Fibroblast of skin of left biceps (primary cell): ENCODE measurements at places on chromosomes 5 and 9.

GRCh38 chr9:131669269-131670157, 70.4 kb downstream of the RAPGEF1 start:
- no peak for DNase-seq

GRCh38 chr5:6791031-6791430, 77.8 kb downstream of the TENT4A start:
- no peak for DNase-seq

- no peak for DNase-seq
Observed at GRCh38 chr9:130034570-130034969, 8.4 kb downstream of the FNBP1 start.

DNA sequence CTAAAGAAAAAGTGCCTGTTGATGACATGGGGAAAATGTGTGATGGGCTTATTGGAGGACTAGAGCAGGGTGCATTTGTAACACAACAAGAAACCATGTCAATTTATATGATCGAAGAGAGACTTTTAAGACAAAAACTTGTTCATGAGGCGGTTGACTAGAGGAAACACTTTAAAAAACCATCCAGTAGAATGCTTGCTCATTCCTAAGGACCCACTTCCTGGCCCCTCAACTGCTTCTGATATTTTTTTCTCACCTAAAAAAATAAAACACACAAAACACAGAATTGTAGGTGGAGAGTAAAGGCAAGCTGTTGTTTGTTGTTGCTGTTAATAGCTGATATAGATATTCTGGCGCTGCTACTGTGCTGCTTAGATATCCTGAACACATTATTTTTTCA, 50.6 kb downstream of the SPIN1 start:
- DNase-seq = no peak

DNA sequence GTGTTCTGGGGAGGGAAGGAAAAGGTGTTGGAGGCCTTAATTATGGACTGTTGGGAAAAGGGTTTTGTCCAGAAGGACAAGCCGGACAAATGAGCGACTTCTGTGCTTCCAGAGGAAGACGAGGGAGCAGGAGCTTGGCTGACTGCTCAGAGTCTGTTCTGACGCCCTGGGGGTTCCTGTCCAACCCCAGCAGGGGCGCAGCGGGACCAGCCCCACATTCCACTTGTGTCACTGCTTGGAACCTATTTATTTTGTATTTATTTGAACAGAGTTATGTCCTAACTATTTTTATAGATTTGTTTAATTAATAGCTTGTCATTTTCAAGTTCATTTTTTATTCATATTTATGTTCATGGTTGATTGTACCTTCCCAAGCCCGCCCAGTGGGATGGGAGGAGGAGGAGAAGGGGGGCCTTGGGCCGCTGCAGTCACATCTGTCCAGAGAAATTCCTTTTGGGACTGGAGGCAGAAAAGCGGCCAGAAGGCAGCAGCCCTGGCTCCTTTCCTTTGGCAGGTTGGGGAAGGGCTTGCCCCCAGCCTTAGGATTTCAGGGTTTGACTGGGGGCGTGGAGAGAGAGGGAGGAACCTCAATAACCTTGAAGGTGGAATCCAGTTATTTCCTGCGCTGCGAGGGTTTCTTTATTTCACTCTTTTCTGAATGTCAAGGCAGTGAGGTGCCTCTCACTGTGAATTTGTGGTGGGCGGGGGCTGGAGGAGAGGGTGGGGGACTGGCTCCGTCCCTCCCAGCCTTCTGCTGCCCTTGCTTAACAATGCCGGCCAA, 19.1 kb downstream of the PTGES2 start:
- DNase-seq = no peak

GRCh38 chr5:149325166-149325735, 20.0 kb upstream of the GRPEL2 start:
- DNase-seq = no peak

DNA sequence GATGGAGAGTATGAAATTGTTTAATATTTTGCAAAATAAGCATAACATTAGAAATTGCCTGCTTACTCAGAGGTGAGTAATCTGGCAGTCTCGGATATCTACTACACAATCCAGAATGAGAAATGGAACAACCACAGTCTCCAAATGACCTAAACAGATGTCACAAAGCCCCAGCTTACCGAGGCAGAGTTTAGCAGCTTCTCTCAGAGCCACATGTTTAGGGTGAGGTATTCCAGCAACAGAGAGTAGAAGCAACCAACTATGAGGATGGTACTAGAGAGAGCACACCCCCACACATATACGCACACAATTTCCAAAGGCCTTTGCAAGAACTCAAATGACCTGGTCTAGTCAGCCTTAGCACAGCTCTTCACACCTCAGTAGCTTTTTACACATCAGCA, 122.7 kb upstream of the LPAR1 start:
- DNase-seq = peak; percentile 46

DNA sequence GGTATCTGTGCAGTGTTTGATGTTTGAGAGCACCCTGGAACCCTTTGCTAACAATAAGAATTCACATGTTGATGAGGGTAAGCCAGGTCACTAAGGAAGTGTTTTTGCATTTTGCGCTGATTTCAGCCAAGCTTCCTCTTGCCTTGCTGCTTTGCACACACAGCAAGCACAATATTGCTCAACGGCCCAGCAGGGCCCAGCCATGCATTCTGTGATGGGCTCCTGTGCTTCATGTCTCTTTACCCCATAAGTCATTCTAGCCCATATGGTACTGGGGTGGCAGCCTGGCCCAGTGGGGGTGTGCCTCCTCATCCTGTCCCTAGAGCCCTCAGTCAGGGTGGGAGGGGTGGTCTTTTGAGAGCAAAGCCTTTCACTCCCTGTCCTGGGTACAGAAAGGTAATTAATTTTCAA, 481.3 kb downstream of the GADD45G start:
- DNase-seq = no peak

- DNase-seq = peak; percentile 25
Observed at GRCh38 chr5:60339691-60340201, 360.2 kb downstream of the DEPDC1B start.

DNA sequence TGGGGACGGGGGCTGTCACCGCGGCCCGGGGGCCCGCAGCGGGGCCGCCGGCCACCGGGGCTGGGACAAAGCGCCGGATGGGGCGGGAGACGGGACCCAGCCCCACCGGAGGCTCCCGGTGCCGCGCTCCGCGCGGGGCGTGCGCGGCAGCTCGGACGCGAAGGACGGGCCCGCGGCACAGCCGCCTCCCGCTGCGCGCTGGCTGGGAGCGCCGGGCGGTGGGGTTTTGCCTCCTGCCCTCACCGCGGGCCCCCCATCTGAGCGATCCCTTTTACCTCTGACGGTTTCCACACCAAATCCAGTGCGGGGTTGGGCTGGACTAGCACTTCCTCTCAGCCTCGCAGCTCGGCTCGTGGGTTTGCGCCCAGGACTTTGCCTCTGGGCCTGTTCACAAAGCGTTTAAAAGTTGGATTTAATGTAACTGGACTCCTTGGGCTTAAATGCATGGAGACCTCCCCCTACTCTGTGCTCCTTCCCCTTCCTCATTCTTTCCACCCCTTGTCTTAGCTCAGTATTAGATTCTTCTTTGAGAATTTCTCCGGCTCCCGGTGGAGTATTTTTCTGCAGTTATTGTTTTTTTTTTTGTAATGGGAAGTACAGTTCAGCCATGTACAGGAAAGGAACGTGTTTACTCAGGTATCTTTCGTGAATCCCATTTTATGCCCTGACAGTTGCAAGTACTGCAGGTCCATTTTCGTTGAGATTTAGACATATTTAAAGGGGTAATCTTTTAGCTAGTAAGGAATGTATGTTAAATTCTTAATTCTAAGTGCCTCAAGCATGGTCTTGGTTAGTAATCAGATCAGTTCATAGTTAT, 691 bp downstream of the FCHO2 start:
- peak; percentile 29 for DNase-seq

DNA sequence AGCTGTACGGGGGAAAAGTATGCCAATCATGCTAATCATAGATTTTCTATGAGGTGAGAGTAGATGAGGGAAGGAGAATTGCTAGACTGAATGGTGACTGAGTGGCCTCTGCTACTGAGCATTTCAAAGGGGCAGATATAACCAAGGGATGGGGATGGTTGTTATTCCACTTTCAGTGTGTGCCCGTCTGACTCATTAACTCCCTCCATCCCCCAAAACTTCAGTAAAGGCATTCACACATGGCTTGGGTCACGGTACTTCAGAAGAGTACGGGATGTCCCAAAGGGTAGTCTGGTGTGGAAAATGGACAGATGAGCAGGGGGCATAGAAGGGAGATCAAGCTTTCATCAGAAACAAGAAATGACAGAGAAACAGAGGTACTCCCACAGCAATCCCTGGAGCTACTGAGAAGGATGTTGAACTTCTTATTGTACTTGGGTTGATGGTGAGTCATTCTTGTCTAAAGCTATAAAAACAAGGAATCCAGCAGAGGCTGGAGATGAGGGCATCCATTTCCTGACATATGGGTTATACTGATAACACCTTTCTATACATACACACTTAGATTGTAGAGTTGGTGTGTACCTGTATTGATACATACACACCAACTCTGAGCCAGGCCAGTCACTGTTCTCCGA, 8.9 kb upstream of the TLE4 start:
- DNase-seq = no peak

GRCh38 chr5:170297589-170298462, at the start of gene LCP2:
LCP2 (minus strand) TSS chr5:170297777; CDS start chr5:170297611, 166 bp downstream.
- no peak for DNase-seq

DNA sequence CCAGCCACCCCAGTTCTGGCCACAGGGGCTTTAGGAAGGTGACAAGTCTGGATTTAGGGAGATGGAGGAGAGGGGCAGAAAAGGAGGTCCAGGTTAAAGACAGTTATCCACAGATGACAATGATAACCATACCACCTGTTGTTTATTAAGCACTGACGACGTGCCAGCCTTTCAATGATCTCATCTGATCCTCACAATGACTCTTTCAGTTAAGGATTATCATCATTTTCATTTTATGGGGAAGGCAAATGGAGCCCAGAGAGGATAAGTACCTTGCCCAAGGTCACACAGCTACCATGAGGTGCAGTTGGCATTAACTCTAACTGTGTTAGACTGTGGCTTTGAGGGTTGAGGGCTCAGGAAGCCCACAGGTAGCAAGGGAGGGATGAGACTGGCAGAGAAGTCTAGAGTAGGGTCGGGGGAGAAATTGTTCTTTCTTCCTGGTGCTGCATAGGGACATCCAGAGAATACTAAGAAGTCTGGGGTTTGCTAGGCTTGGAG, 21.5 kb upstream of the JADE2 start:
- no peak for DNase-seq

DNA sequence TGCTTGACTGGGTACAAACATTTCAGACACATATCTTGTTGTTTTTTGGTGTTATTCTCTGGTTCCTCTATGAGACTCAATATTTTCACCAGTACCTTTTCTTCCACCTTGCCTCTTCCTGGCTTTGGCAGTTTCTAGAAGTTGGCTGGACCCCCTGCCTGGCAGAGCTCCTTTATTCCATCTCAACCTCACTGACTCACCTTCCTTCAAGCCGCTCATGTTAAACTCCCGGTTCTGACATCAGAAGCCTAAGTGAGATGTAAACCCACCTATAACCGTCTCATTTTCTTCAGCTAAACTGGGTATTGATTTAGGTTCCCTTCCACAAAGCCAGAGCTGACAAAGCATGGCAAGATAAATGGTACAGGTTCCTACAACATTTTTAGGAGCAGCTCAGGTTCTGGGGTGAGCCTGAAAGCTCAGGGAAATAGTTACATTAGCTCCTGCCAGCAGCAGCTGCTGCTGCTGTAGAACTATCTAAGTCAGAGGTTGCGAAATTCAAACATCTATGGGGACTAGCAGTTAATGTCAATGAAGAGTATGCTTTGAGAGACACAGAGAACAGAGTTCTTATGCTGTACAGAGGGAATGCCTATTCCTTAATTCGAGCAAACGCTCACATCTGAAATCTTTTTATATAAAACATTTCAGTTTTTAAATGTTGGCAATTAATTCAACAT, 197.1 kb upstream of the NR3C1 start:
- no peak for DNase-seq

- no peak for DNase-seq
Observed at GRCh38 chr9:127452691-127453090, 1.4 kb downstream of the LRSAM1 start.

- no peak for DNase-seq
Observed at GRCh38 chr5:2710910-2711309, 40.6 kb downstream of the IRX2 start.

DNA sequence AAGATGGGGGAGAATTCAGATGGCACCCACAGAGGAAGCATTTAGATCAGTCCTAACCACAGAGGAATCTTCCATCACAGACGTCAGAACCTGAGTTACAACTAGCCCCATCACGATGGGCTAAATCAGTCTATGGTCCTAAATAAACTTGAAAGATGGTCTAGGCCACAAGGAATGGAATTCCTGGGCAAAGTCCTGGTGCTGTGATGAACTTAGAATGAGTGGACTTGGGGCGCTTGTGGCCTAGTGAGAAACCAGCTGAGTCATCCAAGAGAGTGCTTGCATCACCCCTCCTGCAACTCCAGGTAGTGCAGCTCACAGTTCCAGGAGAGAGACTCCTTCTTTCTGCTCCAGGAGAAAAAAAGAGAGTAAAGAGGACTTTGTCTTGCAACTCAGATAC, 722.9 kb upstream of the RGMB start:
- no peak for DNase-seq

GRCh38 chr9:131122158-131122557, 3.2 kb upstream of the NUP214 start:
- no peak for DNase-seq

DNA sequence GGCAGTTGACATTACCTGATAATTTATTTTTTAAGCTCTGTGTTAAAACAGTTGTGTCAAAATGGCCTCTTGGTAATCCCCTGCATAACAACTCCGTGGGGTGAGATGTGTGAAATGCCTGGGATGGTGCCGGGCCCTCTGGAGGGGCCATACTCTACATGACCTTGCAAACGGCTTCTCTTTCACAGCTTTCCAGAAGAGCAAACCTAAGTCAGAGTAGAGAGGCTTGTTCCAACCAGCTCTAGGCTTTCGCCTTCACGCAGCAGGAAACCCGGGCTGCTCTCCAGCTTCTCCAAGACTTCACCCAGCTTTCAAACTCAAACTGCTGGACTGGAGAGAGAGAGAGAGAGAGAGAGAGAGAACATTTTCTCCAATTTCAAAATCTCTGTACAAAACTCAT, 120.1 kb downstream of the SNX18 start:
- DNase-seq = no peak

GRCh38 chr9:114314256-114314867, 8.5 kb upstream of the ORM1 start:
- no peak for DNase-seq

DNA sequence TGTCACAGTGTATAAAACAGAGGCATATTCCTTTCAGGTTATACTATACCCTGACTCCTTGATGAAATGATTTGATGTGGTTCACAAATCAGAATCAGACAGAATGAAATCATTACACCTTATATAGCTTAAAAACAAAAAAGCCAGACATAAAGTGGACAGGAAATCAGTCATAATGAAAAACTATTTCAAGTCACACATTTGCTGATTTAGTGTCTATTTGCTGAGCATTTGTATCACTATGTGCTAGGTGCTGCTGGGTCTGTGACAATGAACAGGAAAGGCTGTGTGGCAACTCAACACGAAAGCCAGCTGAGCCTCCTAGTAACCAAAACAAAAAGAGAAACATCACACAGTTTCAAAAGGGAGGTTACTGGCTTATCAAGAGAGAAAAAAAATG, 194.0 kb downstream of the EFNA5 start:
- no peak for DNase-seq

- DNase-seq = no peak
Observed at GRCh38 chr5:146302406-146302805, 36.2 kb upstream of the POU4F3 start.

GRCh38 chr5:180026734-180027458, 44.7 kb downstream of the RNF130 start:
- no peak for DNase-seq

- no peak for DNase-seq
Observed at GRCh38 chr9:93908591-93909241, 46.4 kb downstream of the BARX1 start.

GRCh38 chr5:98175474-98175873, 598.0 kb upstream of the RGMB start:
- DNase-seq = no peak

- peak; percentile 89 for DNase-seq
Observed at GRCh38 chr9:89137542-89138462, 40.8 kb downstream of the SHC3 start.
